ENCODE measurements at places on chromosomes 16 and 17. TPM values are rescaled to one million over a fixed set of nuclear protein-coding genes. Genes with fewer than 3 reads are reported as not detected.
A peak's percentile ranks its signal among the peaks of the same experiment; 100 is the strongest.

DNA sequence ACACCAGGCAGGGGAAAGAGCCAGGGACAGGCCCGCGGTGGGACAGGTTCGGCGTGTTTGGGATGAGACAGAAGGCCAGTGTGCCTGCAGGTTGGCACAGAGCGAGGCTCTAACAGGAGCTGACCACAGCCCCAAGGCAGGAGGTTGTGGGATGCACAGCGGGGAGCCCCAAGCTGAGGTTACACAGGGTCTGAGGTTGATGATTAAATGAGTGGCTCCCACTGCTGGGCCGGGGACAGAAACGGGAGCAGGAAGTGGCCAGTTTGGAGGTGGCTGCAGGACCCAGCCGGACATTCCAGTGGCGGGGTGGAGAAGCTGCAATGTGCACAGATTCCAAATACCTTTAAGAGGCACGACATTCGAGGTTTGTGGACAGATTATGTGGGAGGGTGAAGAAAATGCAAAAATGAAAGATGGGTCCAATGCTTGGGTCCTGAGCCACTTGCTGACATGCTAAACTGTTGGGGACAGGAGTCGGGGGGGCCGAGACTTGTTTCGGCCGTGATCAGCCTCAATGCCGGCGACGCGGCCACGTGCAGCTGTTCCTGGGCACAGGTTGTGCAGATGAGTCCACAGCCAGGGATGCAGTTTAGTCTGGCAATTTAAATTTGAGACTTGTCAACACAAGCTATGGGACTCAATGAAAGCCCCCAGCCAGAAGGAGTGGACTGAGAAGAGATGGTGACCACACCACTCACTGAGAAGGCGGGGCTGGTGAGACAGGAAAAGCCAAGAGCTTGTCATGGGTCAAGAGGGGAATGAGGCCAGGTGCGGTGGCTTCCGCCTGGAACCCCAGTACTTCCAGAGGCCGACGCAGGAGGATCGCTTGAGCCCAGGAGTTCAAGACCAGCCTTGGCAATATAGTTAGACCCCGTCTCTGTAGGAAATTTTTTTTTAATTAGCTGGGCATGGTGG is 8.7 kb downstream of the ENPP7 start:
- DNase-seq = no peak

DNA sequence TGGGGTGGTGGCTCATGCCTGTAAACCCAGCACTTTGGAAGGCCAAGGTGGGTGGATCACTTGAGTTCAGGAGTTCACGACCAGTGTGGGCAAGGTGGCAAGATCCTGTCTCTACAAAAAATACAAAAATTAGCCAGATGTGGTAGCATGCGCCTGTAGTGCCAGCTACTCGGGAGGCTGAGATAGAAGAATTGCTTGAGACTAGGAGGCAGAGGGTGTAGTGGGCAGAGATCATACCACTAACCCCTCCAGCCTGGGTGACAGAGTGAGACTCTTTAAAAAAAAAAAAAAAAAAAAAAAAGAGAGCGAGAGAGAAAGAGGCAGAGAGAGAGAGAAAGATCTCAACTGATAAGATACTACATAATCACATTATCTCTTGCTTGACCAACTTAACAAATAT is 45.9 kb downstream of the KANSL1 start:
- DNase-seq = no peak

GRCh38 chr17:29591146-29591736 is 1.7 kb upstream of the ANKRD13B start:
- DNase-seq = peak; percentile 48

DNA sequence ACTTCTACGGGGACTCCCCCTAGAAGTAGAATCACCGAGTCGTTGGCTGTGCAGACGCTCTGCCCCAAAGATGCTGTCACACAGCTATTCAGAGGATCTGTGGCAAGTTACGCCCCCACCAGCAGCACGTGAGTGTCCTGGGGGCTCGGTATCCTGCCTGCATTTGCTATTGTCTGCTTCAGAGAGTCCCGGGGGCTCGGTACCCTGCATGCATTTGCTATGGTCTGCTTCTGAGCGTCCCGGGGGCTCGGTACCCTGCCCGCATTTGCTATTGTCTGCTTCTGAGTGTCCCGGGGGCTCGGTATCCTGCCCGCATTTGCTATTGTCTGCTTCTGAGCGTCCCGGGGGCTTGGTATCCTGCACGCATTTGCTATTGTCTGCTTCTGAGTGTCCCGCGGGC is 23.8 kb upstream of the ZNF469 start:
- no peak for DNase-seq

GRCh38 chr16:66084306-66084705 is 282.2 kb upstream of the CDH5 start:
- DNase-seq = no peak

- DNase-seq = peak; percentile 37
Measured at GRCh38 chr16:138049-138417, 440 bp downstream of the NPRL3 start.

Gene CHRNE
- 0.89 TPM for total RNA-seq

Gene MYH4
- not detected for total RNA-seq

Gene PMFBP1
- total RNA-seq = 1.8 TPM
